ENCODE measurements at places on chromosomes 5 and 9.

GRCh38 chr9:99054581-99054980 lies 50.3 kb upstream of the TGFBR1 start:
- no peak for DNase-seq

- no peak for DNase-seq
Measured at GRCh38 chr5:76305269-76305668, 97.8 kb upstream of the IQGAP2 start.

DNA sequence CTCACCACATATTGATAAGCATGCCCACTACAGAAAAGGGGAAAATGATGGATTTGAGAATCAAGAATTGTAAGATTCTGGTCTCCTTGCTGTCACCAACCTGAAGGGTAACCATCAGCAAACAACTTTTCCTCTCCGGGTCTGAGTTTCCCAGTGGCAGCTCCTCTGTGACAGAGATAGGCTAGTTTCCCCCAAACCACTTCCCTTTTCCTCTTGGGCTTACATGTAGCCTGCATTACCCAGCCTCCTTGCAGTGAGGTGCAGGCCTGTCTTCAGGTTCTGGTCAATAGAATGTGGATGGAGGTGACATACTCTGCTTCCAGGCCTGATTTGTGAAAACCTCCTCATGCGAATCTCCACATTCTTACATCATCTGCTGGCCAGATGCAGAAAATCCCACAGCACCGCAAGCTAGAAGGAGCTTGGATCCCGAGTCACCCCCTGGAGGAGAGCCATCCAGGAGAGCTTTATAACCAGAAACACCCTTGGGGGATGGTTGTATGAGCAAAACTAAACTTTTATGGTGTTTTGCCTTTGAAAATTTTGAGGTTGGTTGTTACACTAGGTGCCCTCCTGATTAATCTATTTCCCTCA lies 206.1 kb downstream of the RGS3 start:
- DNase-seq: no peak

- DNase-seq: no peak
Measured at GRCh38 chr9:127366594-127366993, 30.4 kb upstream of the SLC2A8 start.

DNA sequence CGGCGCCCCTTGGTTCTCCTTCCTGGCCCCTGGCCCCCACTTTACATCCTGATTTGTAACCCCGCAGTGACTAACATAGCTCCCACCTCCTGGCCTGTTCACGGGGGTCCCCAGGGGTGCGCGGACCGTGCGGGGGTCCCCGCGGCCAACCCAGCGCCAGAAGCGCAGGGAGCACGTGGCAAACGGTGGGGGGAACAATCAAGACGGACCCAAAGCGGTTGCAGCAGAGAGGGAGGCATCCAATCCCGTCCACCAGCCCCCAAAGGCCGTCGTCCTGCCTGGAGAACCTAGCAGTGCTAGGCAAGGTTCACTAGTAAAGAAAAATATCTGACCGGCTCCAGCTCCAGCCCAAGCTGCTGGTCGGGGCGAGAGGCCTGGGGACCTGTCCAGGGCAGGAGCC lies 201.5 kb downstream of the AUH start:
- DNase-seq: no peak

DNA sequence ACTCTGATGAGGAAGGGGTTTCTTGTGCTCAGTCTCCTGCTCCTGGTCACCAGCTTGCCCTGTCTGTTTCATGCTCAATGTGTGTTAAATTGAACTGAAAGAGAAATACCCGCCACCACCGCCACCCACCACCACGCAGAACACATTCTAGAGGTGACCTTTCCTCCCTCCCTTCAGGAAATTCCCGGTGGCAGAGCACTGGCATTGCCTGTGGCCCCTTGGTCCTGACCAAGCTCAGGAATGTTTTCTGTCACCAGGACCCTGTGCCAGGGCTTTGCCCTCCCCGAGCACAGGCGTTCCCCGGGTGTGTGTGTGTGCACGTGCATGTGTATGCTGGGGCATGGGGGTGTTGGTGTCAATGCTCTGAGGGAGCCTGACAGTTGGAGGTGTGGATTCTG lies 10.2 kb upstream of the SLC25A51 start:
- DNase-seq: no peak

DNA sequence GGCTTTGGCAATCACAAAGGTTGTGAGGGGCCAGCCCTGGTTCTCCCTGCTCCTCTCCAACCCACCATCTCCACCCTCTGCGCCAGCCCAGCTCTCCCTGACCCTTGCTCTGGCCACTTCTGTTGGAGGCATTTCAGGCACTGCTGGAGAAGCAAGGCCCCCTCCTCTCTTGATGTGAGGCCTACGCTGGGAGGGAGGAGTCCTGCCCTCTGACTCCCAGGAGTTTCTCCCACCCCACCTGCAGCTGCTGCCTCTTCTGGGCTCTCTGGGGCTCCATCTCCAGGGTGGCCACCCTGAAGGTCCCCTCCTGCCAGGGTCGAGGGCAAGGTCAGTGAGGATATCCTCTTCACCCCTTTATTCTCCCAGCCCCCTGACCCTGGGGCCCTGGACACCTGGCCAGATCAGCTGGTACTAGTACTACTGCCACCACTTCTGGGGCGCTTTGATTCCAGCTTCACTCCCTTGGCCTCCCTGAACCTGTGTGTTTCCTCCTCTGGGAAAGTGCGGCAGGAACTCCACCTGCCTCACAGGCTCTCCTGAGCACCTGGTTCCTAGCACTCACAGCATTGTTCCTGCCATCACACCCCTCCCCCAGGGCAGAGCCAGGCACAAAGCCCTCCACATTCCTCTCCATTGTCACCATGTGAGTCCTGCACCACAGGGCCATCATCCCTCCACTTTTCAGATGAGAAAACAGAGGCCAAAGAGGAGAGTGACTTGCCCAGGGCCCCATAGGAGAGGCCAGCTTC lies 23.8 kb upstream of the TDRD7 start:
- no peak for DNase-seq

GRCh38 chr9:25396828-25397227 lies 281.4 kb downstream of the TUSC1 start:
- no peak for DNase-seq

DNA sequence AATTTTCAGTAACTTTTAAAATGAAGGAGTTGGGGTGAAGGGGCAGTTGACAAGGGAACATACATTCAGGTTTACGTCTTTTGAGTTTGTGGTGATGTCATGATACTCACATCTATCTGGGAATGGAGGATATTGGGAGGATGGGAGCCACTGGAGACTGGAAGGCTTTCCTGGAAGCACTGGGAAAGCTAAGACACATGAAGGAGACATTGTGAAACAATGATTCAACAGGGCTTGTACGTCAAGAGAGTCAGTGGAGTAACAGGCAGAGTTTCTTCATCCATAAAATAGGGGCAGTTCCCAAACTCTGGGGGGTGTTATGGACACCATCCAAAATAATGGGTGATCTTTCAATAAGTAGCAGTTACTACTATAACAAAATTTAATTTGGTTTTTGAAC lies 572.8 kb downstream of the CCDC171 start:
- no peak for DNase-seq

- DNase-seq: no peak
Measured at GRCh38 chr9:16417161-16417560, 453.3 kb downstream of the BNC2 start.

DNA sequence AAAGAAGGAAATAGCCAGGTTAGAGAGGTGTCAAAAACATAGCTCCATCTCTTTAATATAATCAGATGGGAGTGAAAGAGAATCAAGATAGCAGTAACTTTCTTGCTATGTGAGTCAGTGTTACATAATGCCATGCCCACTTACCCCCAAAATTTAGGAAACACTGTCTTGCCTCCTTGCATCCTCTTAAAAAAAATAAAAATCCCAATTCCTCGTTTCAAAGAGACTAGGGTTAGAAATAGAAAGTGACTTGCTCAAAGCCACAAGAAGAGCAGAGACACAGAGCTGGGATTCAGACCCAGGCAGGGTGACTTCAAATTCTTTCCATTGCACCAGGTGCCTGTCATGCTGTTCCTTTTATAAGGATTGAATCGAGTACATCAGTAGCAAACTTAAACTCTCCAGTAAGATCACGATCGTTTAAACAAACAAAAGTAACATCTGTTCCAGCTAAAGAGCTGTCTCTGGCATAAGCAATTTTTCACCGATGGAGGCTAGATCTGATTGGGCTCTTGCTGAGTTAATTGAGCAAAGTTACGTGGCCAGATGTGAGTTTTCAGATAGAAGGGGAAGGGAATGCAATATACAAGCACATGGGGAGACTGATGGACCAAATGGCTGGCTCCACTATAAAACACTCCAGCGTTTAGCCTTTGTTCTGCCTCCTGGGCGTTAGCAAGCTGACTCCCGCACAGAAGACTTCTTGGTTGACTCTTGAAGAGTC lies 176.9 kb downstream of the PALM2AKAP2 start:
- no peak for DNase-seq

DNA sequence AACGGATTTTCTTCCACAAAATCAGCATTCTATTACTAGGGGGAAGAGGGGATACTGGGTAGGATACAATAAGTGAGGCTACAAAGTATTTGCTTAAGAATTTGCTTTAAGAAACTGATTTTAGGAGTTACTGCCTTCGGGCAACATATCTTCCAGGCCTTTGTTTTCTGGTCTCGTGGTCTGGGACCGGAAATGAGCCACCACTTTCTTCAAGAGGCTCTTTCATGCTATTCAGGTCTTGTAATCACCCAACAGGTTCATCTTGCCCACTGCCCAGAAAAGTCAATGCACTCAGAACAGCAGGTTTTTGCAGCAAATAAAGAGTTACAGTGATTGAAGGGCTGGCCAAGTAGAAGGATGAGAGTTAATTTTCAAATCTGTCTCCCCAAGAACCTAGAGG lies 6.6 kb upstream of the AOPEP start:
- DNase-seq: no peak

All from NCI-H774 (cell line).